ENCODE measurements at places on chromosomes 16 and 17. TPM values are rescaled to one million over a fixed set of nuclear protein-coding genes. Genes with fewer than 3 reads are reported as not detected.
A peak's percentile ranks its signal among the peaks of the same experiment; 100 is the strongest.

Gene GSDMA
- total RNA-seq, result not detected

Gene RNF43
- under 0.01 TPM for total RNA-seq

Gene DHRS7C
- not detected for total RNA-seq

- no peak for DNase-seq
Observed at GRCh38 chr17:56740481-56740880, 93.2 kb downstream of the C17orf67 start.

GRCh38 chr17:66677201-66677981 lies 157.5 kb upstream of the CACNG5 start:
- peak; percentile 91 for DNase-seq

GRCh38 chr16:87047221-87048037 lies 269.8 kb downstream of the C16orf95 start:
- peak; percentile 25 for DNase-seq

DNA sequence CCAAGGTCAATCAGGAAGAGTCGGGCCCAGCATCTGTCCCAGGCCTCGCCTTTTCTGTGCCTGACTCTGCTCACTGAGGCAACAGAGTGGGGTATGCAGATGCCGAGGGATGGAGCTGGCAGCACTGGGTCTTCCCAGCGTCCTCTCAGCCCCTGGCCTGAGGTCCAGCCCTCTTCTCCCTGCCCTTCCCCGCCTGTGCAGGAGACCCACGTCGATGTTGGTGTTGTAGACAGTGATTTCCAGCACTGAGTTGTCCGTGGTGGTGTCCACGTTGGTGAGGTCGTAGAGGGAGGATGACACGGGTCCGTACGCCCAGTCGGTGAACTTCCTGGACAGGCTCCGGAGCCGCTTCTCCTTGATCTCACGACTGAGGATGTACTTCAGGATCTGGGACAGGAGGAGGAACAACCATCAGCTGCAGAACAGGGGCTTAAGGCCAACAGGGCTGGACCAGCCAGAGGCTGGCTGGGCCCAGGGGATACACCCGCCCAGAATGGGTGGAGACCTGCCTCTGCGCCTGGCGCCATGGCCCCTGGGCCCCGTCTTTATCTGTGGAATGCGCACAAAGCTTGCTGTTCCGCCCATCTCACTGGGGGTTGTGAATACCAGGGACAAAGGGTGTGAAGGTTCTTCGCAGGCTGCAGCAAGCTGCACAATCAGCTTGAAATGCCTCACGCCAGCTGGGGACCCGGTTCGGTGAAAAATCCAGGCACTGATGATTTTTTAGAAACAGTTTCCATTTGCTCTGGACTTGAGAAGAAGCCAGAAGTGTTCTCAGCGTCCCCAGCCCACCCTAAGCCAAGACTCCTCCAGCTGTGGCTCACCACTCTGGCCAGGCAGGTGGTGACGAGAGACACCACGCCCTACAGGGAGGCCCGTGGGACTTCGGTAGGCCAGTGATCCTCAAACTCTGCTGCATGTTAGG lies 27.5 kb downstream of the TRPV3 start:
- DNase-seq, result peak; percentile 44

- DNase-seq, result no peak
Observed at GRCh38 chr16:57601801-57602478, 26.5 kb upstream of the ADGRG1 start.

DNA sequence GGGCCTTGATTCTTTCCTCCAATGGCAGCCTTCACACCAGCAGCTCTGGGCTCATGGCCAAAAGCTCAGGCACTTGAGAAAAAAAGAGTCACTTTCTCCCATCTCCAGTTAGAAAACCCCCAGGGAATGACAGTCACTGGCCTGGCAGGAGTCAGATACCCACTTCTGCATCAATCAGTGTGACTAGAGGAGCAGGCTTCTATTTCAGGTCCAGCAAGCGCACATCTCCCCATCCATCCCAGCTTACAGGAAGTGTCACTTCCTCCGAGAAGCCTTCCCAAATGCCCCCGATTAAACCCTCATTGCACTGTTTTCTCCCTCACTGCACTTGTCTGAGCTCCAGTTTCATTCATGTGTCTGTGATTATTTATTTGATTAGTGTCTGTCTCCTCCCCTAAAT lies 30.4 kb upstream of the CCL1 start:
- no peak for DNase-seq

- DNase-seq, result peak; percentile 94
Observed at GRCh38 chr17:78343187-78343542, 16.7 kb downstream of the SOCS3 start.
